NB4 (cell line): ENCODE measurements at places on chromosomes 13 and 19.

GRCh38 chr13:24627090-24627714 is 53.0 kb upstream of the ATP12A start:
- DNase-seq: no peak

DNA sequence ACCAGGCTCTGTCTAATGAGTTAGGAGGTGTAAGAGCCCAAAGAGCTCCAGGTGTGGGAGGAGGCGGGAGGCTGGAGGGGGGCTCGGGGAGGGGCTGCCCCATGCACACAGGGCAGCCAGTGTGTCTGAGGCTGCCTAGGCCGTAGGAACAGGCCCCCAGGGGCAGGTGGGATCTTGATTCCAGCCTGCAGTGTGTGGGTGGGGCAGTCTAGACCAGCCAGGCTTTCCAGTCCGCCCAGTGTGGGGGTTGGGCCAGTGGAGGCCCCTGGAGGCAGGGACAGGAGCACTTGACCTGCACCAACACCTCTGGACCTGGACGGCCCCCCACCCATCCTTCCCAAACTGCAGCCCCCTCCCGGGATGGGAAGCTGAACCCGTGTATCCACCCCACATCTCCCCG is 5.4 kb upstream of the CAMSAP3 start:
- DNase-seq: no peak

DNA sequence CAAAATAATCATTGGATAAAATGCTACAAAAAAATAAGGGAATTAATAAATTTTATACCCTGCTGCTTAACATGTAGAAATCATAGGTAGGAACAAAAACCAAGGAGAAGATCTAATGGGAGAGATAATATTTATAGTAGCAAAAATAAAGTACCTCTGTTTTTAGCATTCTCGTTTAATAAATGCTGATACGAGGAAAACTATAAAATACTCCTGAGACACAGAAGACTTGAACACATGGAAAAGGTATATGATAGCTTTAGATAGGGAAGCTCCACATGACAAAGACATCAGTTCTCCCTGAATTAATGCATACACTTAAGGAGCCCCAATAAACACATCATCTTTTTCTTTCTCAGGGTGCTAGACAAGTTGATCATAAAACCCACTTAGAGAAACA is 44.6 kb upstream of the MCF2L start:
- DNase-seq: no peak

DNA sequence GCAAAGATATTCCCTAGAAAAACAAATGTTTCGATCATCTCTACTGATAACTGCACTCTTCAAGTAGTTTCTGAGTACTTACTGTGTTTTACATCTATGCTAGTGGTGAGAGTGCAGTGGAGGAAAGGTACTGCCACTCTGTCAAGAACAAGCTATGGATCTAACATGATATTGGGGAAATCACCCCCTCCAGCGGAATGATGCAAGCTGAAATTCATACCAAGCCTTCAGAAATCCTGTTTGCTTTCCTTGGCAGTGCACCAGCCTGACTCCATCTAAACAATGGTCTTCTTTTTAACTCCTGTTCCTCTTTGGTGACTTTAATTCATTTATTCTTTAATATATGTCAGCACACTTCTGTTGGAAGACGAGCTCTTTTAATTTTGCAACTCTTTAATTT is 238.0 kb downstream of the PCDH9 start:
- DNase-seq: no peak

DNA sequence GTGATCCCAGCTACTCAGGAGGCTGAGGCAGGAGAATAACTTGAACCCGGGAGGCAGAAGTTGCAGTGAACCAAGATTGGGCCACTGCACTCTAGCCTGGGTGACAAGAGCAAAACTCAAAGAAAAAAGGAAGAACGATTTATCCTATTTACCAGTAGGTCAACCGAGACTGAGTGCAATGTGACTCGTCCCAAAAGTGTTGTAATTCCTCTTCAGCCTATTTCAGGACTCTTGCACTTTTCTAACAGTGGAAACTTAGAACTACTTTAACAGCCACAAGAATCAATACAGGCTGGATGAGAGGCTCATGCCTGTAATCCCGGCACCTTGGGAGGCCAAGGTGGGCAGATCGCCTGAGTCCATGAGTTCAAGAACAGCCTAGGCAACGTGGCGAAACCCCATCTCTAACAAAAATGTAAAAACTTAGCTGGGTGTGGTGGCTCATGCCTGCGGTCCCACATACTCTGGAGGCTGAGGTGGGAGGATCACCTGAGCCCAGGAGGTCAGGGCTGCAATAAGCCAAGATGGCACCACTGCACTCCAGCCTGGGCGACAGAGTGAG is 4.3 kb upstream of the NR1H2 start:
- DNase-seq: peak; percentile 50

GRCh38 chr19:38640368-38640767 is 7.1 kb upstream of the ACTN4 start:
- no peak for DNase-seq

DNA sequence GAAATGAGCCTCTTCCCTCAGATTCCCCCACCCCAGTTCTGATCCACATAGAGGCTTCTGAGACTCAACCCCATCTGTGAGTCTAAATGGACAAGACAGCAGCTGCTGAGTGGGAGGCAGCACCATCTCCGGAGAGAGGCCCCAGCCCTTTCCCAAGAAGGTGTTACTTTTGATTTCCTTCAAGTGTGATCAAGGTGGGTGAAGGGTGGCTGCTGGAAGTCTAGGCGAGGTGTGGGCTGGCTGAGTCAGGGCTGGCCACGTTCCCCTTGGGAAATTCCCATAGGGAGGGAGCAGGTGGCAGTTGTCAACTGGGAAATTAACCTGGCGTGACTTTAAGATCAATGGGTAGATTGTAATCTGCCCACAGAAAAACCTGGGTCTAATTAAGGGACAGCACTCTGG is 148.0 kb downstream of the FOXO1 start:
- no peak for DNase-seq

DNA sequence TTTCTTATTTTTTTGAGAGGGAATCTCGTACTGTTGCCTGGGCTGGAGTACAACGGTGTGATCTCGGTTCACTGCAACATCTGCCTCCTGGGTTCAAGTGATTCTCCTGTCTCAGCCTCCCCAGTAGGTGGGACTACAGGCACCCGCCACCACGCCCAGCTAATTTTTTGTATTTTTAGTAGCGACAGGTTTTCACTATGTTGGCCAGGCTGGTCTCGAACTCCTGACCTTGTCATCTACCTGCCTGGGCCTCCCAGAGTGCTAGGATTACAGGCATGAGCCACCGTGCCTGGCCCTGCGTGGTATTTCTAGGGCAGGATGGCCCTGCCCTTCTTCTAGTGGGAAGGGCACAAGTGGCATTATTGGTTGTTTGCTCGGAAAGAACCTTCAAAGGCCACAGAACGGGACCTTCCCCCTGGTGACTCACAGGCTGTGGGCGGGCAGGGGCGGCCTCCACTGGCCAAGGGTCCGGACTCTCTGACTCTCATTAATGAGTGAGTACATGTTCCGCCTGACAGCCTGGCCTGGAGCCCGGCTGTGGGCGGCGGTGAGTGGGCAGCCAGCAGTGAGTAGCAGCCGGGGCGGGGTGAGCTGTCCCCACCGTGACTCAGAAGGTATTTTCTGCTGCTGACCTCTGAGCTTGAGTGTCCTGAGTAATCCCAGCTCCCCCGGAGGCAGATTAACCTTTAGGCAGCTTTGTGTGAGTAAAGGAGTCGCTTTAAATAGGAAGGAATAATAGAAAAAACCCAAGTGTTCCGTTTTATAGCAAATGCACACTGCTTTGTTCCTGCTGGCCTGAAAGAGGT is 5.1 kb downstream of the DOT1L start:
- DNase-seq: peak; percentile 90

GRCh38 chr13:34913040-34913439 is 29.0 kb upstream of the NBEA start:
- DNase-seq: peak; percentile 31

- DNase-seq: no peak
Observed at GRCh38 chr19:28028881-28029444, 1184.0 kb downstream of the UQCRFS1 start.

DNA sequence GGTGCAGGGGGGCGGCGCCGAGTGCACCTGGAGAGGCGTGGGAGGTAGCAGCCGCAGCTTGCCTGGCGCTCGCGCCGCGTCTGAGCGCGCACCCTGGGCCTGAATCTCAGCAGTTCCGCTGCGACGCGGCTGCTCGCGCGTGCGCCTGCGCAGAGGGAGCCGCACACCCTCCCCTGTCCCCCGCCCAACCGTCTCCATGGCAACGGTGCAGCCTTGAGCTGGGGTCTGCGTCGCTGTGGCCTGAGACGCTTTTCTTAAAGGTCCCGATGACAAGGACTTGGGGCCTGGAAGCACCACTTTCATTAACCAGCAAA is at the start of gene PNMA8B:
PNMA8B (minus strand) TSS at position 82 of the 314 bp plus-strand sequence. CDS start 402 bp downstream, outside the sequence.
- no peak for DNase-seq

- peak; percentile 79 for DNase-seq
Observed at GRCh38 chr19:51739466-51740213, 12.0 kb downstream of the FPR1 start.

GRCh38 chr19:45340232-45340898 is at the start of gene KLC3:
Gene KLC3 (plus strand): TSS chr19:45340750. CDS start chr19:45345542, 4,792 bp downstream.
- DNase-seq: no peak

DNA sequence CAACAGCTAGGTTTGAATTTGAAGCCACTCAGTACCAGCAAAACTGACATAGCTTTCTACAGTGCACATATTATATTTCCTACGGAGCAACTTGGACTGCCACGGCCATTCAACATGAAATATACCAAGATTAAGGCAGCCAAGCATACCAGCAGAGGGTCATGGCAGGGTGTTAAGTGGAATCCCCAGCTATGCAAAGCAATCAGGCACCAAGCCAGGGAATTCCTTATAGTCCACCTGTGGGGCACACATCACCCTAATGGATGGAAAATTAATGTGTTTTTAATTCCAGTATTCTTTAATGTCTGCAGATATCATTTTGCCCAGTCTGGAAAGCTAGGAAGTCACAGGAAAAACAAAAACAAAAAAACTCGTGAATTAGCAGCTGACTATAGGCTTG is 1190.3 kb downstream of the EFNB2 start:
- DNase-seq: no peak

DNA sequence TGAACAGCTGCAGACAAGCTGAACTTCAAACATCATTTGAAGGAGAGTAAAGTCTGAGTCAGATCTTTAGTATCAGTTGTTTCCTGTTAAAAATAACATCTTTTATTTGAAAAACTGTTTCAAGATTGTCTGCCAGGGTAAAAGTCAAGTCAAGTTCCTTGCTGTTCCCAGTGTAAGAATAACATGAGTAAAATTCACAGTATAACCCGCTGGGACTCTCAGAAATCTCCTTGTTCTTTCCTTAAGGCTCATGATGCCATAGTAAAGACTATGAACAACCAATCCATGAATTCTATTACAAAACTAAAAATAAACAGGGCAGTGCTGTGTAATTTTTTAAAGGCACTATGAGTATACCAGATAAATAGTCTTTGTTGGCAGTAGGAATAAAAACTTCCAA is 112.9 kb downstream of the IRS2 start:
- no peak for DNase-seq

DNA sequence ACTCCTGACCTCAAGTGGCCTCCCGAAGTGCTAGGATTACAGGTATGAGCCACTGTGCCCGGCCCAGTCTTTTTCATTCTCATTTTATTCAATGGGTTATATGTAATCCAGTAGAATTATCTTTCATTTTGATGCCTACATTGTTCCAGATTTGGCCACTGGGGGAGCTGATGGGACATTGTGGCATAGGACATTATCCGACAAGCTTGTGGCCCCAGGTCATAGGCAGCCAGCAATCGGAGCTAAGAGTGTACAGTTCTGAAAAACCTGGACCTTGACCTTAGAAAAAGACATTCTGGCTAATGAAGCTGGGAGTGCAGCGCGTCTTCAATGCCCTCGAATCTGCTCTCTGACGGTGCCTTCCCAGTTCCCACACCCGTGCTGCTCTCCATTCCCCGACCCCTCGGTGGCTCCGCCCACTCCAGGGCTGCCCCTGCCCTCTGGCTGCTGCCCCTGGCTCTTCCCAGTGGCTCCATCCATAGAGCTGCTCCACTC is 108.7 kb downstream of the TEX29 start:
- peak; percentile 50 for DNase-seq

GRCh38 chr13:96238861-96239260 is 149.0 kb downstream of the HS6ST3 start:
- no peak for DNase-seq

- no peak for DNase-seq
Observed at GRCh38 chr13:63307228-63307627, 1891.6 kb upstream of the PCDH20 start.

GRCh38 chr13:28031220-28031895 is 42.9 kb upstream of the URAD start:
- DNase-seq: peak; percentile 98

DNA sequence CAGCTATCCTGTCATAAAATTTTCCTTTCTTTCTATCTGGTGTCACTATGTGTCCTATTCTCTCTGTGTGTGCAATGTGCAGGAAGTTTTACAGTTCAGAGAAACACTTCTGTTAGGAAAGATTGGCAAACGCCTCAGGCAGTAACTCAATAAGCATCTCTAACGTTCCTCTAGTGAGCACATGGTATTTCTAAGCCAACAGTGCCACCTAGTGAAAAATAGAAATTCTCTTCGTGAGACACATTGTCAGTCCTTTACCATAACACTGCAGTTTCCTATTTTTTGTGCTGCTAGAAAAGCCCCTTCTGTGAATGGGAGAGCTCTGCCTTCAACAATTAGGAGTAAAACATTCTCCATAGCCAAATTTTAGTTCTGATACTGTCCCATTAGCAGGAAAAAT is 50.7 kb downstream of the ZNF723 start:
- peak; percentile 81 for DNase-seq

DNA sequence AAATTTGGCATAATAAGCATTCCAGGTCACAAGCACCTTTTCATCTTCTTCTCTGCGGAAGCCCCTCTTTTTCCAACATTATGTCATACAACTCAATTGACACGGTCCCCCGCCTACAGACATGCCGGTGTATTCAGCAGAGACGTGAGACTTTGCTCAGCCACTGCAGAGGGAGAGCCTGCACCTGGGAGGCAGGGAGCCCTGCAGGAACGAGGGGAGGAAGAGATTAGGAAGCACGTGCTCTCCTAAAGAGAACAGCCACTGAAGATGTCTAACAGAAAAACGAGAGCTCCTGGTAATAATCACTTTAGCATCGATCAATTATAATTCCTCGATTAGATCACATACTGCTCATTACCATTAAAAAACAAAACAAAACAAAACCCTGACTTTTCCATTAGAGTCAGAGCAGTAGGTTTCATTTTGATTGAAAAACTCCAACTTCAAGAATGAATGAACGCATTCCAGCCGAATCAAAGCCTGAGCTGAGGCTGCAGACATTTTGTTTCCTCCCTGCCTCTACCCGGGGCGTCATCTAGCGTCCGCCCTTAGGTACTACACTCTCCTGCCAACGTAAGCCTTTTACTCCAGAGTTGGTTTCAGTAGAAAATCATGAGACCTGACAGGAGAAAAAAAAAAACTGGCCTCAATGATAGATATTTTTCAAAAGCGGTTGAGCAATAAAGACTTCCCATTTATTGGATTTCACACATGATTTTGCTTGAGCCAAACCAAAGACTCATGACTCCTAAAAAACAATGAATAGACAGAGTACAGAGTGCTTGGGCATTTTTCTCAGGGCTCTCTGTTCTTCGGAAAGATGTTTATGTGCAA is 194.5 kb downstream of the KATNAL1 start:
- DNase-seq: peak; percentile 90

GRCh38 chr19:55067869-55068268 is 4.9 kb upstream of the RDH13 start:
- DNase-seq: no peak

- peak; percentile 55 for DNase-seq
Observed at GRCh38 chr19:1811472-1811894, 593 bp downstream of the ATP8B3 start.
